Activated CD8-positive, alpha-beta T cell treated with anti-CD3 and anti-CD28 coated beads for 36 hours (primary cell): ENCODE measurements at places on chromosomes 3 and 15. TPM values are rescaled to one million over a fixed set of nuclear protein-coding genes. Genes with fewer than 3 reads are reported as not detected.

Gene GAP43
- total RNA-seq: not detected

Gene SOX14
- total RNA-seq: not detected

DNA sequence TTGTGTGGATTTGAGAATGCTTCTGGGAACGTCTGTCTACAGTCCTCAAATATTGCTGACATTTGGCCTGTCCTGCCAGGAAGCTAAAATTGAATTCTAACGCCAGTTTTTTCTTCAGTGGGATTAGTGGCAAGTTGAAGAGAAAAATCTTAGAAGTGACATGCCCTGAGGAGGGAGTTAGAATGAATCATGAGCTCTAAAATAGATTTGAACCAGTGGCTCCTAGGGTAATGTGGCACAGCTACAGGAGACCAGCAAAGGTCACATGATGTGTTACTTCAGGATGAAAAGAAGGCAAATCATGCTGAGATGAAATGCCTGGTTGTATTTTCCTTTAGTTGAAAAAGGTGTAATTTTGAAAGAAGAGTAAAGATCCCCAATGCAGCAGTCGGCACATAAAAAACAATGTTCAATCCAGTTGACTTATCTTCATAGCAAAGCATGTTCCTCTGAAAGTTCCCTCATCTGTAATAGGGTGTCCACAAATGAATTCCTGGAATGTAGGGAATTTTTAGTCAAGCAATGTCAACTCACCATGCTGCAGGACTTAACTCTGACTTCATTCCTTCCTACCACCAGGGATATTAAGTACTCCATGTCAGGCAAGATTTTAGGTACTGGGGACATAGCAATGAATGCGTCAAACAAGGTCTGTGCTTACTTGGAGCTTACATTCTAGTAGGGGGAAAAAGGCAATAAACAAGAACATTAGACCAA lies 171.6 kb downstream of the CADPS start:
- no peaks in the 10 kb centered on the region for H3K27me3 ChIP-seq
- no peak for DNase-seq
- no peaks in the 10 kb centered on the region for H3K4me1 ChIP-seq

- no peak for DNase-seq
- H3K27ac ChIP-seq: no peak overlapping the region
- no peak overlapping the region for H3K4me3 ChIP-seq
- no peaks in the 10 kb centered on the region for H3K27me3 ChIP-seq
- no peaks in the 10 kb centered on the region for H3K36me3 ChIP-seq
- no peaks in the 10 kb centered on the region for H3K4me1 ChIP-seq
These were observed 416.1 kb downstream of the ROBO1 start for GRCh38 chr3:79351699-79352098.

DNA sequence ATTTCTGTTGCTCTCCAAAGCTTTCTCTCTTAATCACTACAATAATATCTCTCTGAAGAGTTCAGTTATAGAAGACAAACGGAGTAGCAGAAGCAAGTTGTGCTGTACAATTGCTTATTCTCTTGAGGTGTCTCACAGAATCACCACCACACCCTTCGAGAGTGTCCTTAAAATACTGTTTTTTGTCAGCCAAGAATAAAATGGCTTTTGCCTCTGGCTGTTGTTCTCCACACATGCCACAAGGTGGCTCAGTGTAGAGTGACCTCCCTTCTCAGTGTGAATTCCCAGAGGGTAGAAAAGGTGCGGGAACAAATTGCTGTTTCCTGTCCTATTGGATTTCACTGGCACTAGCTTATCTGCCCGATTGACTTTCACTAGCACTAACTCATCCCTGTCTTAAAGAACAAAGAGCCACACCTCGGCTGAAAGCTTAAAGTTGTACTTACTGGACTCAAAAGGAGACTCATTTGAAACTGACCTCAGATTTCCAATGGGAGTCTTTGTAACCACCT lies 134.2 kb upstream of the SATB1 start:
- H3K4me1 ChIP-seq: peaks cover 67% of the 10 kb centered on the region
- peak overlapping the region; percentile 95 for H3K27ac ChIP-seq
- peak; percentile 32 for DNase-seq
- no peaks in the 10 kb centered on the region for H3K27me3 ChIP-seq
- peak overlapping the region; percentile 13 for H3K4me3 ChIP-seq

DNA sequence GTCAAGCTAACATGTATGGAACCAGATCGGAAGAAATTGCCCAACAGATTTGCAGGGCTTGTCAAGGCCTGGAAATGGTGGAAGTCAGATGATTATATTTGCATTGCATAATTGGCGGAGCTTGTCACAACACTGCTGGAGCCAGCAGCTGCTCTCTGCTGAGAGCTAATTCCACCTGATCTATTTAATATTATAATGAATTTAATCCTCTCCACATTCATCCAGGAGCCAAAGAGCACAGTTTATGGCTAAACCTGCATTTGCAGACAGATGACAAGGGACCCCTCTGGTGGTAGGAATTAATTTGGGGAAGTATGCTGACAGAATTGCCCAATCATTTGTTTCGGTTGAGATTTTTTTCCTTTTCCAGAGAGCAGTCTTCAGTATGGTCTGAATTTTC lies 730.2 kb downstream of the TUSC7 start:
- no peak overlapping the region for H3K27ac ChIP-seq
- no peaks in the 10 kb centered on the region for H3K4me1 ChIP-seq
- no peak overlapping the region for H3K4me3 ChIP-seq
- no peak for DNase-seq
- no peaks in the 10 kb centered on the region for H3K36me3 ChIP-seq

GRCh38 chr3:145490088-145491048 lies 670.6 kb downstream of the PLOD2 start:
- no peak overlapping the region for H3K4me3 ChIP-seq
- H3K27me3 ChIP-seq: no peaks in the 10 kb centered on the region
- no peaks in the 10 kb centered on the region for H3K36me3 ChIP-seq
- no peaks in the 10 kb centered on the region for H3K4me1 ChIP-seq
